ENCODE measurements at places on chromosomes 6 and 20.

DNA sequence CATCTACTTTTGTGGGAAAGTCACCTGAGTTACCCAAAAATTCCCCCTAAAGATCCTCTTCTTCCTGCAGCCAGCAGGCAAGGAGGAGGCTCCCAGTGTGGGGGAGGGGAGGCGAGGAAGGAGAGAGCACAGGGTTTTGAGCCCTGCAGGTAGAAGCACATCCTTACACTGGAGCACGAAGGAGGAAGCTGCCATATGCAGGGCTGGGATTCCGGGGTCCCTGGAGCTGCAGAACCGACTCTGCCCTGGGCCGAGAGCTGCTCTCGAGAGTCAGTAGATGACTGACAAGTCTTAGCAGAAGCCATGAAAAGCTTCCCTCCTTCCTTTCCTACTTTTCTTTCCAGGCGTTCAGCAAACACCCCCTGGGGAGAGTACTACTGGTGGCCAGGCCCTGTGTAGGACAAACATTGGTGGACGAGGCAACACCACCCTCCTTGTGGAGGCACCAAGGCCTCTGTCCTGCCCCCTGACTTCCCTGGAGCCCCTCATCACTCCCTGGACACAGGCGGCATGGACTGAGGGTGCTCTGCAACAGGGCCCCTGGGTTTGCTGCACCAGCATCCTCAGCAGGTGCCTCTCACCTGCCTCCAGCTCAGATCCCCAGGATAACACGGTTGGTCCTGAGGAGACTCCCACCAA, 211.7 kb upstream of the CST7 start:
- no peaks in the 10 kb centered on the region for H3K27me3 ChIP-seq
- H3K4me3 ChIP-seq, result no peak overlapping the region
- no peaks in the 10 kb centered on the region for H3K36me3 ChIP-seq

DNA sequence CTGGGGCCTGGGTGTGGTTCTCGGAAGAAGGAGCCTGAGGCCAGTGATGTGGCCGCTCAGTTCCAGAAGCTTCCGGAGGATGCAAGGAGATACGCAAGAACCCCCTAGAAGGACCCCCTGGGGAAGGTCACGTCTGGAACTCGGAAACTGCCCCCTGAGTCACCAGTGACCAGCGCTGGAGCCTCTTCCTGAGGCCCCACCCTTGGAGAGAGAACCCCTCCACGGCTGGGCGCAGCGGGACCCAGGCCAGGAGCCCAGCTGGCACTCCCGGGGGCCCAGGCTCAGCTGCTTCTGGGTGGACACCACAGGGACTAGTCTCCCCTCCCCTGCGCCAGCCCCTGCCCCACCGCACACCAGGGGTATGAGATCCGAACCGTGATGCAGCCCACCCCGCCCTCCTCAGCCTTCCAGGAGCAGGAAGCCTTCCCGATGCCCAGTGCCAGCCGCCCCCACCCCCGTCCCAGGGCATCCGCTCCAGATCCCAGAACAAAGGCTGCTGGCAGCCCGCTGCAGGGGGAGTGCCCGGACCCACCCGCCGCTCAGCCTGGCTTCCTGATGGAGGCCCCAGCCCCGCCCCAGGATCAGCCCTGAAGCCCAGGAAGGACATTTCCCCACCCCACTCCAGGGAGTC, 7.5 kb downstream of the LAMA5 start:
- DNase-seq, result no peak
- H3K36me3 ChIP-seq, result no peaks in the 10 kb centered on the region
- no peaks in the 10 kb centered on the region for H3K4me1 ChIP-seq
- peaks cover 11% of the 10 kb centered on the region for H3K27me3 ChIP-seq

DNA sequence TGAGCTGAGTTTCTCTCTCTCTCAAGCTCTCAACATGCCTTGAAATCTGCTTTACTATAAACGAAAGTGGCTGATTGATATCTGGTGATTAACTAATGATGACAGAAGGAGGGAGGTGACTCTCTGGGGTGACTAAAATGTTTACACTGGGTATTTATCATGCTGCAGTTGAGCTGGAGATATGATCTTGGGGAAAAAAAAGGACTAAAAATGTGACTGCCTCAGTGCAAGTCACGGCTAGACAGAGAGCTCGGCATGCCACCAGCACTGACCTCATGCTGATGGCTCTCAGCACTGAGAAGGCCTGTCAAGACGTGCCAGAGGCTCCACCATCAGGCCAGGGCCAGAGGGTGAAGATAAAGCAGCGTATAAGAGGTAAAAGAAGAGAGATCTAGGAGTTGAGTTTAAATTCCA, 103.1 kb upstream of the SPACA1 start:
- no peaks in the 10 kb centered on the region for H3K4me1 ChIP-seq
- H3K27ac ChIP-seq, result no peak overlapping the region
- peaks cover 13% of the 10 kb centered on the region for H3K27me3 ChIP-seq
- no peaks in the 10 kb centered on the region for H3K36me3 ChIP-seq
- no peak for DNase-seq
- H3K4me3 ChIP-seq, result no peak overlapping the region

GRCh38 chr20:59121714-59122565, 41.7 kb upstream of the ZNF831 start:
- H3K4me1 ChIP-seq, result peaks cover 74% of the 10 kb centered on the region
- DNase-seq, result peak; percentile 58
- peaks cover 3% of the 10 kb centered on the region for H3K36me3 ChIP-seq
- peak overlapping the region; percentile 94 for H3K27ac ChIP-seq

DNA sequence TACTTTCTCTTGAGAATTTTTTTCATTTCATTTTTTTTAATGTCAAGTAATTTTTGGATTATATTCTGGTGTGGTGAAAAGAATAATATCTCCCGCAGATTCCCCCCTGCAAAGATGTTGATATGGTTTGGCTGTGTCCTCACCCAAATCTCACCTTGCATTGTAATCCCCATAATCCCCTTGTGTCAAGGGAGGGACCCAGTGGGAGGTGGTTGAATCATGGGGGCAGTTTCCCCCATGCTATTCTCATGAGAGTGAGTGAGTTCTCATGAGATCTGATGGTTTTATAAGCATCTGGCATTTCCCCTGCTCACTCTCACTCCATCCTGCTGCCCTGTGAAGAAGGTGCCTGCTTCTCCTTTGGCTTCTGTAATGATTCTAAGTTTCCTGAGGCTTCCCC, 58.7 kb upstream of the PMEPA1 start:
- no peak overlapping the region for H3K27ac ChIP-seq
- H3K4me1 ChIP-seq, result peaks cover 10% of the 10 kb centered on the region
- H3K36me3 ChIP-seq, result no peaks in the 10 kb centered on the region
- no peak for DNase-seq

GRCh38 chr20:2285613-2286012, 10.2 kb upstream of the TGM3 start:
- H3K4me3 ChIP-seq, result no peak overlapping the region
- no peak overlapping the region for H3K27ac ChIP-seq
- no peaks in the 10 kb centered on the region for H3K36me3 ChIP-seq
- H3K27me3 ChIP-seq, result no peaks in the 10 kb centered on the region
- H3K4me1 ChIP-seq, result no peaks in the 10 kb centered on the region
